ENCODE measurements at places on chromosomes 7 and 10.

DNA sequence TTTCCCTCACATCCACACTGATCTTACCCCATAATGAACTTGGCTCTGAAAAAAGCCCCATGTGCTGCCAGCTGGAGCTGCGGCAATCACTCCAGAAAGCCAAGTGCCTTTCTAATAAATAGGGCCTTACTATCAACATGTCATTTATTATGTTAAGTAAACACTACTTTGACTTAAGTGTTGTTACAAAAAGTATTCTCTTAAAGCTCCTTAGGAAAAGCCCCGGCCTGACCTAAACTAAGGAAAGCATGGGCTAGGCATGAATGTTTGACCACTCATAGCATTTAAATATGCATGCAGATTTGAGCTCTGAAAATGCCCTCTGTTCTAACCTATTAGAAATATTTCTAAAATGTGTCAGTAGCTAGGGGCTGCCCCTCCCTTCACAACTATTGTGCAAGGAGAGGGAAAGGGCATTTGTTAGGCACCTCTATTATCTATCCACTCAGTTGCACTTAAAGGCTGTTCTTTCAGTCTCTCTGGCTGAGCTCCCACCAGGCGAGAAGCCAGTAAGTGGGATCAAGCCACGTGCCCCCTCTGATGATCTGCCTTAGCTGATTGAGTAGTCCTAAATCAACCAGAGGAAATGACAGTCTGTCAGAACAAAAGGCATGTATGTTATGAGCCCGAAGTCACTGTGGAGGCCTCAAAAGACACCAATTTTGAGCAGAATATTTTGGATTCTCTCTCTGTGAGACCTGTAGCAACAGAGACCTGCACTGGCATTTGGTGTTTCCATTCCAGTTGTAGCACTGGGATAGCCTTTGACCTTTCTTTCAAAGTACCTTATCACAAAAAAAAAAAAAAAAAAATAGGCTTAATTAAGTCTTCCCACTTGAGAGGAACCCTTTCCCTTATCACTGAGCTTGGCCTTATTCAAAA lies 77.1 kb downstream of the ITGB8 start:
- no peak for DNase-seq

GRCh38 chr7:102193806-102194205 lies 92.9 kb upstream of the SH2B2 start:
- DNase-seq = no peak

GRCh38 chr10:29189256-29189655 lies 99.6 kb upstream of the LYZL1 start:
- DNase-seq = no peak

GRCh38 chr7:20466543-20467021 lies 135.9 kb downstream of the ITGB8 start:
- DNase-seq = no peak

DNA sequence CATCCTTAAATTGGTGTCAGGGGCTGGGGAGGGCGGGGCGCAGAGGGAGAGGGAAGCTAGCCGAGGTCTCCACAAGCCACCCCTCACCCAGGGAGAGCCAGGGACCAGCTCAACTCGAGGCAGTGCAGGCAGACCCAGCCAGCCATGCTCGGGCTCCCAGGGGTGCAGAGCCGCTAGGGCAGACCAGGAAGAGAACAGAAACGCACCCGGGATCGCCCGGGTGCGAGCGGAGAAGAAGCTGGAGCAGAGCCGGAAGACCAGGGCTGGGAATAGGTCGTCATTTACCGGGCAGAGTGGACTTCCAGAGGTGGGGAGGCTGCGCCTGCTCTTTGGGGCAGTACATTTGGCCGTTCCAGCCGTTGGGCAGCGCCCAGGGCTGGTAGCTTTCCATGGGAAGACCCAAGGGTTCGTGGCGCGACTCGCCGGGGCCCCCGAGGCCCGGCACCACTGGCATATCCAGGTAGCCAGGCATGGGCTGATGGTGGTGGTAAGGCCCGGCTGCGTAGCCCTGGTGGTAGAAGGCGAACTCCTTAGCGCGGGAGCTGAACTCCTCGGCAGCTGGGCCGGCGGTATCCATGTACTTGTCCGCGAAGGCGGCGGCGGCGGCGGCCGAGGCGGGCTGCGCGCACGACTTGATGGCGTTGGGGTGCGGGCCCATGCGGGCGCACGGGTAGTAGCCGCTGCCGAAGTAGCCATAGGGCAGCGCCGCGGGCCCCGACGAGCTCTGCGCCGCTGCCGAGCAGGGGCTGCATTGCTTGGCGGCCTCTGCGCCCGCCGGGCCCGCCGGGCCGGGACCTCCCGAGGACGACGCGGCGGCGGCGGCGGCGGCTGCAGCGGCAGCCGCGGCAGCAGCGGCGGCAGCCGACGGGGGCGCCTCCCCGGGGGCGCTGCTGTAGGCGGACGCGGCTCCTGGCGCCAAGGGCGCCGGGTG lies 755 bp downstream of the HOXA13 start:
- DNase-seq = no peak

- DNase-seq = no peak
Observed at GRCh38 chr10:89644691-89644966, 413 bp downstream of the PANK1 start.

- no peak for DNase-seq
Observed at GRCh38 chr7:486216-486743, 33.4 kb downstream of the PDGFA start.

DNA sequence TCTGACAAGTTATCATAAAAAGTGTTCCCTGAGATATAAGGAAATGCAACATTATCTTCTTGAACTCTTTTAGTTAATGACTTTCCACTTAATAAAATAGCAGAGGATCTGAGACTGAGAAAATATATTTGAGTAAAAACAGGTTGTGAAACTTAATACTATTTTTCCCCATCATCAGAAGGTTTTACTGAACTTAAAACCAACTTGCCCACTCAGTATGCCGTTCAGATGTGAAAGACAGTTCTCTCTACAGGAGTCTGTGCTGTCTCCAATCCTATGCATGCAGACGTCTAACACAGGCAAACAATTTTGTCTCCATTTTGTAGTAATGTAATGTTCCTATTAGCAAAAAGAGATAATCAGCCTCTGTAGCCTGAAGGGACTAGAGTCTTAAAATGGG lies 38.2 kb upstream of the CYP2C18 start:
- no peak for DNase-seq

DNA sequence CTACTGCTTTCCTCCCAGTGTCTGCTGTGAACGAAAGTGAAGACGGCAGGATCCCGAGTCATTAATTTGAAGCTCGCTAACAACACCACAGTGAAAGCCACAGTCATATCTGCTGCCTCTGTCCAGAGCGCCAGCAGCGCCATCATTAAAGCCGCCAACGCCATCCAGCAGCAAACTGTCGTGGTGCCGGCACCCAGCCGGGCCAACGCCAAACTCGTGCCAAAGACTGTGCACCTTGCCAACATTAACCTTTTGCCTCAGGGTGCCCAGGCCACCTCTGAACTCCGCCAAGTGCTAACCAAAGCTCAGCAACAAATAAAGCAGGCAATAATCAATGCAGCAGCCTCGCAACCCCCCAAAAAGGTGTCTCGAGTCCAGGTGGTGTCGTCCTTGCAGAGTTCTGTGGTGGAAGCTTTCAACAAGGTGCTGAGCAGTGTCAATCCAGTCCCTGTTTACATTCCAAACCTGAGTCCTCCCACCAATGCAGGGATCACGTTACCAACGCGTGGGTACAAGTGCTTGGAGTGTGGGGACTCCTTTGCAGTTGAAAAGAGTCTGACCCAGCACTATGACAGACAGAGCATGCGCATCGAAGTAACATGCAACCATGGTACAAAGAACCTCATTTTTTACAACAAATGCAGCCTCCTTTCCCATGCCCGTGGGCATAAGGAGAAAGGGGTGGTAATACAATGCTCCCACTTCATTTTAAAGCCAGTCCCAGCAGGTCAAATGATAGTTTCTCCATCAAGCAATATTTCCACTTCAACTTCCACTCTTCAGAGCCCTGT lies 94.8 kb upstream of the KCNMA1 start:
- DNase-seq = no peak

DNA sequence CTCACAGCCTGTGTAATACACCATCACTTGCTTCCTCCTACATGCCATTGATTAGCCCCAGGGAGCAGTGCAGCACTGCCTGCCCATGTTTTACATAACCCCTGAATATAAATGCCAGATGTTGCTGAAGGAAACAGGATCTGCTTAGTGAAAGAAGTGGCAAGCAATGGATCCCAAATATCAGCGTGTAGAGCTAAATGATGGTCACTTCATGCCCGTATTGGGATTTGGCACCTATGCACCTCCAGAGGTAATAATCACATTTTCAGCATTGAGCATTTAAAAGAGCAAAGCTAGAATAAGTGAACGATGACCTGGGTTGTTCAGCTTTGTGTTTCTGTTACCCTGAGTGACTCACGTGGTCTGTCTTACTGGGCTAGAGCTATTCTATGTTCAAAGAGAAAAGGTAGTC lies at the start of gene AKR1C4:
TSS of gene AKR1C4 (plus strand) at position 136 of the 412 bp plus-strand sequence. CDS start at position 167, 31 bp downstream.
- DNase-seq = no peak

DNA sequence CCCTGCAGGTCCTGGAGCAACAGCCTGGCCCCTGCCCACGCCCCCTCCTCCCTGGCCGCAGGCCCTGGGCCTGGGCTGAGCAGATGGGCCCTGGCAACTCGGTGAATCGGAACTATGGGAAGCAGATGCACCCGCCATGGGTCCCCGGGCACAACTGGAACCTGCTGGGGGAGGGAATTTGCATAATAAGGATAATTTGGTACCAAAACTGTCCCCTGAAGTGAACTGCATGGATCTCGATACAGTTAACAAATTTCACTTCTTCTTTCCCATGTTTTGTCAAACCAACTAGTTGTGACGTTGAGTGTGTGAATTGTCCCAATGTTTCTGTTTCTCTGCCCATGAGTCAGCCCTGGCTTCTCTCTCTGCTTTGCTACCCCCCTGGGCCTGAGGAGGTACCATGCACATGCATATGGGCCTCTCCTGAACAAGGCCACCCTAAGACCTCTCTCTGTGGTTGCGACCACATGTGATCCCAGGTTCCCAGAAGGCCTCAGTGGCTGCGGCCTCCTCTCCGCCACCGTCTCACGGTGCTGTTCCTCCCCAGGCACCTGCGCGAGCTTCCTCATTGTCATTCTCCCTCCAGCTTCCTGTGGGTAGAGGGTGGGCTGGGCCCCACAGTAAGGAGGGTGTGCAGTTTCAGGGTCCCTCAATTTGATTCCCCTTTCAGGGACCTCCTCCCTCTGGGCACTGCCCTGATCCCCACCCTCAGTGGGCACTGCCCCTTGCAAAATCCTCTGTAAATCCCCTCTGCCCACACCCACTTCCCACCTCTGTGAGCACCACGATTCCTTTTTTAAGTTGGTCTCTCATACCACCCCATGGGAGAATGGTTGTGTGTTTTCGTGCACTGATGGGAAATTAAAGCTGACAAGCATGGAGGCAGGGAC lies 40.0 kb downstream of the FIGNL1 start:
- no peak for DNase-seq

GRCh38 chr10:74432841-74433594 lies 282.0 kb downstream of the ADK start:
- no peak for DNase-seq

DNA sequence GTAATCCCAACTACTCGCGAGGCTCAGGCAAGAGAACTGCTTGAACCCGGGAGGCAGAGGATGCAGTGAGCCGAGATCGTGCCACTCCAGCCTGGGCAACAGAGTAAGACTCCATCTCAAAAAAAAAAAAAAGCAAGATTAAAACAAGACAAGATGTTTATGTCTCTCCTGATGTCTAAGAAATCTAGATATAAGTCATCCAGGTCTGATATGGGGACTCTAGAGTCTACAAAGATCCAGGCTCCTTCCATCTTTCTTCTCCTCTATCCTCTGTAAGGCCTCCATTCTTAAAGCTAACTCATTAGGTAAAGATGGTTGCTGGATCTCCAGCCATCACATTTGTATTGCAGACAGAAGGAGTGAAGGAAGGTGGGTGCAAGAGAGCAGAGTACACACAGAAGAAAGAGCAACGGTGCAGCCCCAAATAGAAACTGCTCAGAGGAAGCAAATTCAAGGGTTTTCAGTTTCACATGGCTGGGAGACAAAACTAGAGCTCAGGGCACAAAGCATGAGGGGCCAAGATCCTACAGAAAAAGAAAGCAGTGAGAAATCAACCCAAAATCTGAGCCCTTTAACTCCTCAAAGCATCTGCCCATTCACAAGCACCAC lies 57.6 kb downstream of the USP6NL start:
- DNase-seq = no peak

DNA sequence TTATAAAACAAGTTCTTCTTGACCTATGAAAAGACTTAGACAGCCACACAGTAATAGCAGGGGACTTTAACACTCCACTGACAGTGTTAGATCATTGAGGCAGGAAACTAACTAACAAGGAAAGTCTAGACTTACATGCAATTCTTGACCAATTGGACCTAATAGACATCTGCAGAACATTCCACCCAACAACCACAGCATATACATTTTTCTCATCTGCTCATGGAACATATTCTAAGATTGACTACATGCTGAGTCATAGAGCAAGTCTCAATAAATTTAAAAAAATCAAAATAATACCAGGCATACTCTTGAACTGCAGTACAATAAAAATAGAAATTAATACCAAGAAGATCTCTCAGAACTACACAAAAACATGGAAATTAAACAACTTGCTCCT lies 219.5 kb upstream of the HPS1 start:
- no peak for DNase-seq

DNA sequence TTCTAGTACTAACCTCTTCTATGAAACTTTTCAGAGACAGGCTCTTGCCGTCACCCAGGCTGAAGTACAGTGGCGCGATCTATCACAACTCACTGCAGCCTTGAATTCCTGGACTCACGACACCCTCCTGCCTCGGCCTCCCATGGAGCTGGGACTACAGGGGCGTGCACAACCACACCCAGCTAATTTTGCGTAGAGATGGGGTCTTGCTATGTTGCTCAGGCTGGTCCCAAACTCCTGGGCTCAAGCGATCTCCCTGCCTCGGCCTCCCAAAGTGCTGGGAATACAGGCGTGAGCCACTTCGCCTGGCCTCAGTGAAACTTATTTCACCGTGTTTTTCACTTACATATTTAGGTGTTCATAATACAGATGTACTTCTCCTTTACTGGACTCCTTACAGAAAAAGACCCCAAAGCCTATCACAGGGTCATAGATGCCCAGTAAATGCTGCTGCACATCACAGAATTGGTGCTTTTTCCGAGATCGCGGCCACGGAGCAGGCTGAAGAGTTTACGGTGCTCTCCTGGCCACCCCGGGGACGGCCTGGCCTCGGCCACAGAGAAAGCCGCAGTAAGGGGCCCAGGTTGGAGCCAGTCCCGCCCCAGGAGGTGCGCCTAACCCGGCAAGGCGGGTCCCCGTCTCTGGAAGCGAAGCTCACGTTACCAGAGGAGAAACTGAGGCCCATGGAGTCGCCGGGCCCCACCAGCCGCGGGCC lies 595 bp downstream of the TBL2 start:
- no peak for DNase-seq

GRCh38 chr10:78595269-78595619 lies 473.5 kb upstream of the ZMIZ1 start:
- no peak for DNase-seq
